ENCODE measurements at places on chromosomes 2 and 18.
A peak's percentile ranks its signal among the peaks of the same experiment; 100 is the strongest.

- peak; percentile 41 for DNase-seq
Observed at GRCh38 chr2:11343650-11344341, 640 bp downstream of the ROCK2 start.

- no peak for DNase-seq
Observed at GRCh38 chr2:122681626-122682025, 926.2 kb downstream of the TSN start.

DNA sequence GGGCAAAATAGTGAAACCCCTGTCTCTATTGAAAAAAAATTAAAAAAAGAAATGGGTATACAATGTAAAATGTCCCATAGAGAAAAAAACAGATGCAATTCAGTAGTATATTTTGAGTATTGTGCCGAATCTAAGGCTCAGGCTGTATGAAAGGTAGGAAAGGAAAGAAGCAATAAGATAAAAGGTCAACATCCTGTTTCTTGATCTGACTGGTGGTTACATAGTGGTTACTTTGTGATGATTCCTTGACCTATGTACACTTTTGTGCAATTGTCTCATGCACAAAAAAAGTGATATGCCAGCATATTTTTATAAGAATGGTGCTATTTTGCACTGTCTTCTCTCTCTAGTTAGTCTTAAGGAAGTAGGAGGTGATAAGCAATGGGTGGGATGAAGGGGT, 1333.7 kb upstream of the TMEFF2 start:
- no peak for DNase-seq

DNA sequence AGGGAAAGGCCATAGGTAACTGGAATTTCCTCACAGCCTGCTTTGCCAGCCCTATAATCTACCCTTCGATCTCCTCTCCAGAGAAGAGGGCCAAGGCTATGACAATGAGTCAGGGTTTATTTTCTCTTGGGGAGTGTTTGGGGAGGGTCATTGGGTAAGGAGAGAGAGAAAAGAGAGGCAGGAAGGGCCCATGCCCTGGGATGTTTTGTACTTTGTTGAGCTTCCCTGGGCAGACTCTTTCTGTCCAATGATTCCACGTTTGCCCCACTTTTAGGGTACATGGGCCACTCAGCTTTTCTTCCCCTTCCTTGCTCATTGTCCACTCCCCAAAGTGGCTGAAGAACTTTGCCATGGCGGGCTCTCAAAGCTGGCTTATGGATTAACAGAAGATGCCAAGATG, 224.2 kb downstream of the ALK start:
- no peak for DNase-seq

- DNase-seq, result no peak
Observed at GRCh38 chr2:43220229-43220751, 6.1 kb downstream of the ZFP36L2 start.

- no peak for DNase-seq
Observed at GRCh38 chr2:198116756-198117155, 312.4 kb downstream of the PLCL1 start.

DNA sequence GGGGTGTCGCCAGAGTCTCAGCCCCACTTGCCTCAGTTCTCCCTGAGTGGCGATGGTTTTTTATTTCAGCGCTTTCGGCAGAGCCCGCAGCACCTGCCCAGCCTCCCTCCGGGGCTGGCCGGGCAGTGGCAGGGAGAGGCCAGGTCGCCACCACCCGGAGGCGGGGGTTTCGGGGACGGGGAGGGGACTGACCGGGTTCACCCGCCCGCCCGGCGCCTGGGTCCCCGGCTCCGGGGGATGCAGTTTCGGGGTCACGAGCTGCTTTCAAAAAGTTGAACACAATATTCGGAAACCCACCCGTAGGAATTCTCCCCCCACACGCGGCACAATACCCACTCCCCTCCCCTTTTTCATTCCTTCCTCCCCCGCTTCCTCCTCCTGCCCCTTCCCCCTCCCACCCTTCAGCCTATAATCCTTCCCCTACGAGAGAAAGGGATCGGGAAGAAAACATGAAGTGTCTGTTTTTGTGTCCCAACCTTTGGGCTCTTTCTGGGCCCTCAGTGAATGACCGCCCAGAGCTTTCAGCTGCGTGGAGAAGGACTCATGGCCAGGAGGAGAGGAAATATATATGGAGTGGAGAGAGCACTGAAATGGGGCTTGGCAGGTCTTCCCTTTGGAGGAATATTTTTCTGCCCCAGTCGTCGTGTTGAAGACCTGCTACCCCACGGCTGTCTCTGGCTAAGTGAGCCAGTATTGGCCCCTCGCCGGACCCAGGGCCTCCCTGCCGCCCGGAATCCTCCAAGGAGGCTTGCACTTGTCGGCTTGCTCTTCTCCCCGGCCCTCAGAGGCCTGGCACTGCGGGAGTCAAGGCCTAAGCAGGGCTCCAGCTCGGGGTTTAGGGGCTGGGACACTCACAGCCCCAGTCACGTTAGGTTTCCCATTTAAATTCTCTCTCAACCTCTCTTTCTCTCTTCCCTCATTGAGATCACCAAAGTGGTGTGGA, 2.1 kb upstream of the SIX3 start:
- DNase-seq, result no peak

DNA sequence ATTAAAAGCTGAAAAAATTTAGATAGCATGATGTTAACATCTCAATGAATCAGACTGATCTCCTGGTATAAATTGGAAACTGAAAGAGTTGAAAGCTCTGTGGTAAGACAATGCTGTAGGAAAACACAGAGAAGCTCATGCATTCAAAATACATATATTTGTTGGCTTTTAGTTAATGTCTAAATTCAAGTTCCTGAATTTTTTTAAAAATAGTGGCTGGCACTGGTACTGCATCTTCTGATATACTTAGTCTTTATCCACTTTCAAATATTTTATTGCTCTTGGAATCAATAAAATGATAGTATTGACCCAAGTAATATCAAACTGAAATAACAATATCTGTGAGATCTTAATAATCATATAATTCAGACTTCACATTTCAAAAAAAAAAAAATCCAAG, 151.4 kb upstream of the FIGN start:
- no peak for DNase-seq

DNA sequence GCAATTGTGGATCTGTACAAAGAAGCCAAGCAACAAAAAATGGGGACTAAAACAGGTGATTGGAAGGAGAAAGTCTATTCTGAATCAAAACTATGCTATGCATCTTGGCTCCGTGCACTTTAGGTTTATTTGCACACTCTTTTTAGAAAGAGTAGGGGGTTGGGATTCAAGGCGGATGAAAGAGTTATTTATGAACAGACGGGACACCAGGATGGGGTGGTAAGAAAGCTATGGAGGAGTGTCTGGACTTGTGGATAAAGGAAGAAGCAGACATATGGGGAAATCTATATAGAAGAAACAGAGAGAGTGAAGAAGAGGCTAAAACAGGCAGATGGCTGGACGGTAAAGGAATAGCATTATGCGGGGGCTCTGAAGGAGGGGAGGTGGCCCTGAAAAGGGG, 57.8 kb downstream of the TCF4 start:
- no peak for DNase-seq

DNA sequence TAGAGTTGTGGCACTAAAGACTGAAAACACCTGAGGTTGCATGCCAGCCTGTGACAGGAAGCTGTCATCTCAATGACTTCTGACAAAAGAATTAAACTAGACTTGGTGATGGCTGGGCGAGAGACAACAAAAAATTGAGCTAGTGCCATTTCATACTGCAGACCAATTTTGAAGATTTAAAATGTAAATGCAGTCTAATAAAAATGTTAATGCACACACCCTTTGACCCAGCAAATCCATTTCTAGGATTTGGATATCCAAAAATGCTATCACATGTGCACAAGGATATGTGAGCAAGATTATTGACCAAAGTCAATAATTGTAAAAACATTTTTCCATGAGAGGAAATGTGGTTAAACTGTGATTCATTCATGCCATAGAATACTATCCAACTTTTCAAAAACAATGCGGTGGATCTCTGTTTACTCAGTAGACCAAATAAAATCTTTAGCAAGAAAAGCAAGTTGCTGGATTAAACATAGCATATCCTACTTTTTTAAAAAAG, 5.6 kb downstream of the FBXO36 start:
- no peak for DNase-seq

DNA sequence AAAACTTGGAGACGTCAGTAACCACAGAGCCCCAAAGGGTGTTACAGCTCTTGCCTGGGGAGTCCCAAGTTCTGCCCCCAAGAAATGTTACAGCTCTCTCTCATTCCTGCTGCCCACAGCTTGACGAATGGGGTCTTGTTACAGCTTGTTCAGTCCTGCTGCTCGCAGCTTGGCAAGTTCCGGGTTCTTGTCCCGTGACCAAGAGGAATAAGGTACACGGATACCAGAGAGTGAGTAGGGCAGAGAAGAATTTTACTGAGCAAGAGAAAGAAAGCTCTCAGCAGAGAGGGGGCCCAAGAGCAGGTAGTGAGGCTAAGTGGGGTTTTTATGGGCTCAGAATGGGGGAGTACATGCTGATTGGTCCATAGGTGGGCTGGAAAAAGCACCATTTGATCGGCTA, 27.2 kb downstream of the SLC39A6 start:
- DNase-seq, result no peak

GRCh38 chr2:197161774-197162173, 148.8 kb downstream of the ANKRD44 start:
- no peak for DNase-seq

- no peak for DNase-seq
Observed at GRCh38 chr2:43152186-43152585, 74.2 kb downstream of the ZFP36L2 start.

- no peak for DNase-seq
Observed at GRCh38 chr2:41182961-41183360, 731.1 kb upstream of the SLC8A1 start.

GRCh38 chr18:44229693-44230108, 451.0 kb upstream of the SETBP1 start:
- DNase-seq, result no peak

DNA sequence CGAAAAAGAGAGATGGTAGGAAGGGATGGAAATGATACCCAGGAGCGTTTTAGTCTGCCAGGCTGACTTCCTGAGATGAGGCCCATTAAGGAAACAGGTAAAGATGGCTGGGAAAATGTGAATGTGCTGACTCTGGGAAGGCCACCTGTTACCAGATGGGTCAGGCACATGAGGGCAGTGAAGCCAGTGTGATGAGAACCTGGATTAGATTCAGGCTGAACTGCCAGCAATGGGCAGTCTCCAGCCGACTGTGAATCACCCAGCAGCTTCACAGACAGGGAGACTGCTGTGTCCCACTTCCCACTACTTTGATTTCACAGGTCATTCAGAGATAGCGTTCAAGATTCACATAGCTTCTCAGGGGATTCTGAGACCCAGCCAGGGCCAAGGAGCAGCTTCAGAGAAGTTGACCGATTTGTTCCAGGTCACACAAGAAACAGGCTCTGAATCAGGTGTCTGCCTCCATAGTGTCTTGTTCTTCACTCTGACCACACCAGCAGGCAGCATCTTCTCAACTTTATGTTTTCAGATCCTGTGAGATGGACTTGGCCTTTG, 26.4 kb downstream of the CAPN13 start:
- DNase-seq, result no peak

DNA sequence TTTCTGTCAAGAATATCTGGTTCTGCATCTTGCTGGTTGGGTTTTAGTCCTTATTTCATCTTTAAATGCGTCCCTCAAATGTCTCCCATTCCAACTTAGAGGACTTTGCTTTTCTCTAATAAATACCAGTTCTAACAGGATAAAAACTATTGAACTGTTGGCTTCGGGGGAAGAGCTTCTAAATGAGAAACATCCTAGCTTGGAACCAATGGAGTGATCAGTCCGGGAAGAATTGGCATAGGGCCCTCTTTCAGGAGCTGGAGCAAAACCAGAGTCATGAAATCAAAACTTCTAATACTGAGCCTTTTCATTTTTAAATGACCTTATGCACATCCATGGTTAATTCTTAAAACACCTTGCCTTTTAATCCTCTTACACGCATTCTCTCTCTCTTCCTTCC, 401.6 kb upstream of the SMIM21 start:
- no peak for DNase-seq

DNA sequence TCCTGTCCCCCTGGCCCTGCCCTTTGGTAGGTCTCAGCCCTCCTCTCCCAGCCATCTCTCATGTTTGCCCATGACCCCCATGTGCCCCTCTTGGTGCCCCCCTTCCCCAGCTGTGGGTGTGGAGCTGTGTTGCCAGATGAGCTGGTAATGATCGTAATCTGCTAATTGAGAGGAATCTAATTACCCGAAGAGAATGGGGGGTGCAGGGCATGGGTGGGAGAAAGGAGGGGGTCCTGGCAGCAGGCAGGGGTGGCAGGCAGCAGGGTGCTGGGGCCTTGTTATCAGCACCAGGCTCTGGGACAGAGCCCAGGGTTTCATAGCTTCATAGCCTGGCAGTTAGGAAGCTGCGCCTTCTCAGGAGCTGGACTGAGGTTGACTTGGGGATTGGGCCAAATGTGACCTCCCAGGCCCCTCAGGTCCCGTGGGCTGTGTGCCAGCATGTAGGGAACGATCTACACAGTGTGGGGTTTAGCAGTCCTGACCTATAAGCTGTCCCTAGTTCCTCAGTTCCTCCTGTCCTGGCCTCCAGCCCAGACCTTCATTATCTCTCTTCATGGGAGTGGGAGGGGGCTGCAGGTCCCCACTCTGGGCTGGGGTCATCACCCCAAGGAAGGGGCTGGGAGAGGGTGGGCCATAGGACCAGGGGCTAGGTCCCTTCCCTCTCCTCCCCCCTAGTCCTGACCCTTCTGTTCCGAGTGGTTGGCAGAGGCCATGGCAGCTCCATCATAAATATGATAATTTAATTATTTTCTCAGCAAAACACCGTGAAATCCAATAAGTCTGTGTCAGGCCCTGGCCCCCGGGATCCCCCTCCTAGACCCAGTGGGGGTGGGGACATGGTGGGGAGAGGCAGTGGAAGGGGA, 6.5 kb upstream of the ASIC4 start:
- no peak for DNase-seq

DNA sequence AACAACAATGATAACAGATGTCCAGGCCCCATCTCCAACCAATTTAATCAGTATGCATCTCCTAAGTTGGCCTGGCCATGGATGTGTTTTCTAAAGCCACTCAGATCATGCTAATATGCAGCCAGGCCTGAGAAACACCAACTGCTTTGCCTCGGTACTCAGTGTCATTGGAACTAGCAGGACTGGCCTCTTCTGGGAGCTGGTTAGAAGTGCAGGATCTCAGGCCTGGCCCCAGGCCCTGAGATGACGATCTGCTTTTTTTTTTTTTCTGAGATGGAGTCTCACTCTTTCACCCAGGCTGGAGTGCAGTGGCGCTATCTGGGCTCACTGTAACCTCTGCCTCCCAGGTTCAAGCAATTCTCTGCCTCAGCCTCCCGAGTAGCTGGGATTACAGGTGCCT, 69.1 kb downstream of the IRS1 start:
- DNase-seq, result no peak

DNA sequence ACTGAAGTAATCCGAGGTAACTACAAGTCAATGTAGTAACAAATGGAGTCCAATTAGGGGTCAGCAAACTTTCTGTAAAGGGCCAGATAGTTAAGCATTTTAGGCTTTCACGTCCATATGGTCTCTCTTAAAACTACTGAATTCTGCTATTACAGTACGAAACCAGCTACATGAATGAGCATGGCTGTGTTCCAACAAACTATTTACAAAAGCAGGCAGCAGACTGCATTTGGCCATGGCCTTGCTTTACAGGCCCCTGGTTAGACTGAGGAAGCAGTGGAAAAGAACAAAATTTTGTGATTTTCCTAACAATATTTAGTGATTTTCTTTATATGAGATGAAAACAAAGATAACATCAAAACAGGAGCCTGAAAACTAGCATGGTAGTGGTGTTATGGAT, 64.0 kb downstream of the RTN4 start:
- DNase-seq, result no peak

GRCh38 chr2:205990104-205990503, 95.9 kb downstream of the INO80D start:
- no peak for DNase-seq

- DNase-seq, result no peak
Observed at GRCh38 chr18:68916734-68917133, 118.9 kb downstream of the CCDC102B start.
